Stimulated activated CD4-positive, alpha-beta T cell treated with anti-CD3 and anti-CD28 coated beads, Interleukin-1b, Interleukin-23, amount 100 ng/mL, for 48 hours (primary cell): ENCODE measurements at places on chromosomes 1 and 21.

GRCh38 chr1:54774820-54775498, 10.6 kb upstream of the PARS2 start:
- no peak for DNase-seq

DNA sequence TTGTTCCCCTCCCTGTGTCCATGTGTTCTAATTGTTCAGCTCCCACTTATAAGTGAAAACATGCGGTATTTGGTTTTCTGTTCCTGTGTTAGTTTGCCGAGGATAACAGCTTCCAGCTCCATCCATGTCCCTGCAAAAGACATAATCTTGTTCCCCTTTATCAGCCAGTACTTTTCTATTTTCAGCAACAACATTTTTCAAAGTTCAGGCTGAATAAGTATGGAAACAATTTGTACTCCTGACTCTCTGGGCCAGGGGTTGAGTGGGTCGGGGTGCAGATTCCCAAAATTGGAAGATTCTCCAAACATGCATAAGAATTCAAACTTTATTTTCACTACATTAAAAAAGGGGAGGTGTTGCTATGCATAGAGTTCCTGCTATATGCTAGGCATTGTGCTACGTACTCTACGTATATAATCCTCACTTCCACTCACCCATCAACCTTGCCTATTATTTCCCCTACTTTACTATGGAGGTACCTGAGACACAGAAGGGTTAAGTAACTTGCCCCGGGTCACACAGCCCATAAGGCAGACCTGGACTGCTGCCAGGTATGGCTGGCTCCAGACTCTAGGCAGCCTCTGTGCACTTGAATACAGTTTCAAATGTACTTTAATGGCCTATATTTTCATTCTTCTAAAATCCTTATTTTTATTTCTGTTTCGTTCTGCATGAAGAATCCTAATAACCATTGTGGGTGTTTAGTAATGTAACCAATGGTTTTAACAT, 117.1 kb upstream of the C8B start:
- no peak for DNase-seq

DNA sequence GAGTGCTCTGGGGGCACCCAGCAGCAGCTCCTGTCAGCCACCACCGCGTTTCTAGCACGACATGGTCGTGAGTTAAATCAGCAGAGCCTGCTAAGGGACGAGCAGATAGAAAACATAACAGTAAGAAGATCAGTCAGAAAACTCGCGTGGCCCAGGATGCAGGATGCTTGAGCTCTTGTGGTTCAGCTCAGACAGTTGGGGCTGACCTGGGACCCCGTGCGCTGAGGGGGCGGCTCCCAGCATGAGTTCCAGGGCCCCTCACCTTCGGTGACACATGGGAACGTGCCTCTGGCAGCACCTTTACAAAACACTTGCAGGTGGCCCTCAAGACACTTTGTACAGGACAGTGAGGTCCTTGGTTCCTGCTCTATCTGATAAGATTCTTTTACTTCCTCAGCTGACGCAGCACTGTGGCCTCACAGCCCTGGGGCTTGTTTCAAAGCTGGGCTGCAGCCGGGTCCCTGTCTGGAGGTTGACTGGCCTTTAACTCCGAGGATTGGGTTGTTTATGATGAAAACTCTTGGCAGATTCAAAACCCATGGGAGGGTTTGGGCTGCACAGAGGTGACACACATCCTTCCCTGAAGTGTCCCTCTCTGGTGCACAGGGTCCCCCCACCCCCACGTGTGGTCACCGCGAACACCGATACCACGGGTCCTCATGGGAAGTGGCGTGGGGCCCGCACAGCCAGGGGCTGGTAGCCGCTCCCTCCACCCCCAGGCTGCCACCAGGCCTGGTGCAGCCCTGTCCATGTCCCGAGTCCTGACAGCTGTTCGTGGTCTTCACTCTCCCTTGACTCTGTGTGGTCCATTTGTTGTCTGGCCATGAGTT, 65.3 kb upstream of the COL6A1 start:
- no peak for DNase-seq

GRCh38 chr1:41802532-41803501, 115.9 kb downstream of the HIVEP3 start:
- DNase-seq: no peak

- DNase-seq: no peak
Measured at GRCh38 chr1:112317611-112318062, 78.4 kb upstream of the CTTNBP2NL start.

GRCh38 chr1:4108758-4109627, 208.9 kb upstream of the C1orf174 start:
- DNase-seq: no peak

- DNase-seq: no peak
Measured at GRCh38 chr1:154711416-154711815, 103.4 kb upstream of the ADAR start.

DNA sequence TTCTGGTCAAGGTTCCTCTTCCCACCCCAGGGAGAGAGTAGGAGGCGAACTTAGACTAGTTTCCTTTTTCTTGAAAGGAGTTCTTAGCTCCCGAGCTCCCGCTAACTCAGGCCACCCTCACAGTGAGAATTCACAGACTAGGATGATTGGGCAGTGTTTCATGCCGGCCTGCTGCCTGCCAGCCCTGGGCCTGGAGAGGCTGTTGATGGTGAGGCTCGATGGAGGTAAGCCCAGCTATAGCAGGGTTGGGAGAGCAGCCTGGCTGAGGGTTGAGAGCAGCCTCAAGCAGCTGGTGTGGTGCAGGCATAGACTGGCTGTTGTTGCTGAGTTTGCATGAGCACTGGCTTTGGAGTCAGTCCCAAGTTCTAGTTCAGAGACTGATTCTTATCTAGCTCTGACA, 274.4 kb downstream of the MATN1 start:
- DNase-seq: no peak

- no peak for DNase-seq
Measured at GRCh38 chr1:228941666-228942065, 206.4 kb downstream of the RHOU start.

GRCh38 chr1:38818175-38818976, 41.2 kb downstream of the RRAGC start:
- peak; percentile 40 for DNase-seq

DNA sequence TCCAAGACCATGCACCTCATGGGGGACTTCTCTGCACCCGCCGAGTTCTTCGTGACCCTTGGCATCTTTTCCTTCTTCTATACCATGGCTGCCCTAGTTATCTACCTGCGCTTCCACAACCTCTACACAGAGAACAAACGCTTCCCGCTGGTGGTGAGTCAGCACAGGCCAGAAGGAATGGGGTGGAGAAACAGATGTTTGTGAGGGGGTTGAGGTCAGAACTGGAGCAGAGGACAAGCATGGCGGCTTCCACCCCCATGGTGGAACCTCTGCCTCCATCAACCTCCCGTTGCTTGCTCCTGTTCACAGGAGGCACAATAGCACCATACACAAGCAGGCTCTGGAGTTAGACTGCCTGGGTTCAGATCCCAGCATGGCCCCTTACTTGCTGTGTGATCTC, 6.9 kb upstream of the ATXN7L2 start:
- no peak for DNase-seq

DNA sequence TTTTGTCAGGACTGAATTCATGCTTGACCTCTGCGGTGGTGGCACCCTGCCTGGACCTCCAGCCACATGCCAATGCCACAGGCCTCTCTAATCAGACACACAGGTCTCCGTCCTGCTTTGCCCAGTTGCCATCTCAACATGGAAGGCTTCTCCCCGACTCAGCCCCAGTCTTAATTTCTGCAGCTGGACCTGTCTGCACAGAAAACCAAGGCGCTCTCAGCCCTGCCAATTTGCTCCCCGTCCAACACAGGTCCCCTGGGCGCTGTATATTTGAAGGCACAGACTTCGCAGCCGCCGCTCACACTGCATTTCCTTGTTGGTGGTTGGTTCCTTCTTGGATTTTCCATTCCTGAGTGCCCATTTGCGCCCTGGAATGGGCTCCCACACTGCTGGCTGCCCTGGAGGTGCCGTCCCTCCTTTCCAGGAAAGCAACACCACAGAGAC, 28.0 kb upstream of the PLEKHG5 start:
- no peak for DNase-seq

DNA sequence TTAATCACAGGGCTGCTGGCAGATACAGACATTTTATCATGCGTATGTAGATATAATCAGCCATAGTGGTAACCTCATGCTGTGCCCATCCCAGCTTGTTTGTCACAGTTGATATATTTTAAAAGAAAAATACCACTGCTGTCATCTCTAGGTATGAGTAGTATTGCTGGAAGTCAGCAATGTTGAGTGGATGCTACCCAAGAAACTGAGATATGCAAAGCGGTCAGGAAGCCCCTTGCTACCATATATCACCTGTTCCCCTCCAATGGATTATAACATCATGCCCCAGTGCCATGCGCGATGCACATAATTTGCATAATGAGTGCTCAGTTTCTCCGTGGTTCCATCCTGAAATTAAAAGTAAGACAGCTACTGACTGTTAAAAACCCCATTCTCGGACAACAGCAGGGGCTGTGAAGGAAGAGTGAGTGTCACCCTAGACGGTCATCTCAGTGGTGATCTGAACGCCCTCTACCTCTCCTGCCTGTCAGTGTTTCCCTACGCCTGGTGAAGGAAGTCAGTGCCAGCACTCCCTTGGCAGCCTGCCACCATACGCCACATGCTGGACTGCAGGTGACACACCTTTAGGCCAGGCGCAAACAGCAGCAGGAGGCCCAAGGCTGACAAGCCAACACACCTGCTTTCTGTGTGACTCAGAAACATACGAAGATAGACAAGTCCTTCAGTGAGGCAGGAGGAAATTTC, 2.7 kb downstream of the IL10RB start:
- DNase-seq: peak; percentile 60

DNA sequence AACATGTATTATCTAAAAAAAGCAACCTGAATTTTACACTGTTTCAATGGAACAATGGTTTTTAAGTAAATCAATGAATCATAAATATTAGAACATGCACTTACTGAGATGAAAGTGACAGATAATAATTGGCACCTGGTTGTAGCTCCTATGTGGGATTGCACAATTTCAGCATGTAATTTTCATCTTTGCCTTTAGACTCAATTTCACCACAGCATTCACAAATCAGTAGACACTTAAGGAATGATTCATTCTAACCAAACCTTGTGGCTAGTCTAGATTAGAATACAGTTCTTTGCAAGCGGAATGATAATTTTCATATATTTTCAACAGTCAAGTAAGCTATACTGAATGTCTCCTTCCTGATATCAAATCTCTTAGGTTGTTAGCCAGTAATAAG, 853.4 kb downstream of the KCNT2 start:
- DNase-seq: no peak

GRCh38 chr21:38243732-38244406, 12.9 kb upstream of the KCNJ15 start:
- DNase-seq: no peak

DNA sequence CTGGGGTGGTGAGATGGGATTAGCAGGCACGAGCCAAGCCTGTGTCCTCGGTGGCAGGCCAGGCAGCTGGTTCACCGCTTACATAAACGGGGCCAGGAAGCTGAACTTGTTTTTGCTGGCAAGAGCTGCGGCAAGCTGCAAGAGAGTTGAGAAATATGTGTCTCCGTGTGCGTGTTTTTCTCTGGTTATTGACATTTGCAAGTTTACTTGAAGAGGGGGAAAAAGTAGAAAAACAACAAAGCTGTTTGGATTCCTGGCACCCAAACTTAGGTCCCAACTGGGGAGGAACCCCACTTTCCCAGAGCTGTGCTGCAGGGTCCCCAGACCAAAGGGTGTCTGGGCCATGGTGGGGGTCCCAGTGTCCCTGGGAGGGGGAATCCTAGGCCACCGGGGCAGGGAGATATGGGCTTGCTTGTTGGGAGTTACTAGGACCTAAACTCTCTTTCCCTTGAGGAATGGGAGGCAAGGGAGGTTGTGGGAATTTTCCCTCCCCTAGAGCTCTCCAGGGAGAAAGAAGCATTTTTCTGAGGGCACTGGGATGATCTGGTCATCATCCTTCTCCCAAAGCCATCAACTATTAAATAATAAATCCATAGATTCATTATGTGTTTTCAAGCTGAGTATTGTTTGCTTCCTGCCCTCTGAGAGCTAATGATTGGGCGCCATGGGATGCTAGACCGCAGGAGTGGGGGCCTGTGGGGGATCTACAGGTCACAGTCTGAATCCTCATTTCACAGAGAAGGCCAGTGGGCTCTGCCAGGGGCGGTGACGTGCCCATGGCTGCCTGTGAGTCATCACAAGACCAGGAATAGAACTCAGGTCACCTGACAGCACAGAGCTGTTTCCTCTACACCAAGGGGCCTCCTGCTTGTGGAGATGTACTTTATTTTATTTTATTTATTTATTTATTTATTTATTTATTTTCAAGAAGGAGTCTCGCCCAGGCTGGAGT, 14.8 kb downstream of the IL6R start:
- DNase-seq: peak; percentile 71

GRCh38 chr1:235331401-235331800, 3.0 kb downstream of the GGPS1 start:
- no peak for DNase-seq

DNA sequence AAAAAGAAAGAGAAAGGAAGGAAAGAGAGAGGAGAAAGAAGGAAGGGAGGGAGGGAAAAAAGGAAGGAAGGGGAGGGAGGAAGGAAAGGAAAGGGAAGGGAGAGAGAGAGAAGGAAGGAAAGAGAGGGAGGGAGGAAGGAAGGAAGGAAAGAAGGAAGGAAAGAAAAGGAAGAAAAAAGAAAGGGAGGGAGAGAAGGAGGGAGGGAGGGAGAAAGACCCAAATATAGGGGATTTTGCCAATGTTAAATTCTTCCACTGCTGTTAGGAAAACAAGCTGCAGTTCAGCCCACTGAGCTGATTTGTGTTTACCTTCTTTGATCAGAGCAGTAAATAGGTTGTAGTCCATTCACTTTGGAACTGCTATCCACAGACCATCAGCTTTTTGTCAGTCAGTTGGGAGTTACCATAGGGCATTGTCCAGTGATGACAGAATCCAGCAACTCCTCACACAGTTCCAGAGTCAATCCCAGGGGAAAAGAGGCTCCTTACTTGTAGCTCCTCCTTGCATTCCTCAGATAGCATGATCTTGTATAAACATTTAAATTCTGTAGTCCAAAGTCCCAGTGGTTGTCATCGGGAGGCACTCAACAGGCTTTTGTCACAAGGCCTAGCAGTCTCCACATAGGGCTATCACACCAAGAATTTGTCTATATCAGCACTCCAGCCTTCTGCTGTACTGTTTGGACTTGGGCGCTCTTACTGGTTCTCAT, 13.5 kb upstream of the PPP1R8 start:
- DNase-seq: no peak
